ENCODE measurements at places on chromosomes 13 and 19.

GRCh38 chr19:1213391-1214286, 8.1 kb downstream of the STK11 start:
- no peak for DNase-seq

GRCh38 chr13:99741960-99742359, 229.6 kb downstream of the ZIC5 start:
- peak; percentile 61 for DNase-seq

GRCh38 chr13:105925496-105925895, 610.0 kb downstream of the EFNB2 start:
- no peak for DNase-seq

DNA sequence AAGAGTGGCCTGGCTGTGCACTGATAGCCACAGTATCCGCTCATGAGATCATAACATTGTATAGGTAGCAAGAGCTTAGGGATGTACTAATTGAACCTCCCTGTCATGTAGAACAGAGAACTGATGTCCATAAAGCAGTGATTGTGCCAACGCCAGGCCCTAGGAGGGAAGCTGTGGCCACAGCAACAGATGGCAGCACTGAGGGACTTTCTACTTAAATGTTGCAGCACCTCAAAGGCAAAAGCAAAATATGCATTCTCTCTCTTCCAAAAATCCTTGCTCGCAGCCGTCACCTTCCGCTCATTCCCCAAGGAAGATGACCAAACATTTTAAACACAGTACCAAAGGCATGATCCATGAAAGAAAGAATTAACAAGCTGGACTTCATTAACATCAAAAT, 32.3 kb downstream of the COL4A1 start:
- DNase-seq, result no peak
